ENCODE measurements at places on chromosomes 6 and 20.

- no peak for DNase-seq
These were observed 762.4 kb upstream of the SLC35B3 start for GRCh38 chr6:9197726-9198125.

DNA sequence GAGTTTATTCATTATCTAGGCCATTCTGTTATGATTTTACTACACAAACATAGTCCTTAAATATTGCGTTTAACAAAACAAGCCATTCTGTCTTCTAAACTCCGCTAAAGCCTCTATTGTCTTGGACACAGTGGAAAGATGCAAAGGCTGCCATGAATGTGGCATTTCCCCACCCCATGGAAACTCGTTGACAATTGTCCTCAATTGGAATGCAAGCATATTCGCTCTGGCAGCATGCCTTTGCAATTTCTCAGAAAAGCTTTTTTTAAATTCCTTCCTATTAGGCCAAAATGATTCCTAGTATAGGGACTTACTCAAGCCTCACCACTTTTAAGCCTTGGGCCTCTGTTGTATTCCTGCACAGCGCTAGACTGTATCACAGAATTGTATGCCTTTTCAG, 22.8 kb downstream of the OR2A4 start:
- DNase-seq: no peak

DNA sequence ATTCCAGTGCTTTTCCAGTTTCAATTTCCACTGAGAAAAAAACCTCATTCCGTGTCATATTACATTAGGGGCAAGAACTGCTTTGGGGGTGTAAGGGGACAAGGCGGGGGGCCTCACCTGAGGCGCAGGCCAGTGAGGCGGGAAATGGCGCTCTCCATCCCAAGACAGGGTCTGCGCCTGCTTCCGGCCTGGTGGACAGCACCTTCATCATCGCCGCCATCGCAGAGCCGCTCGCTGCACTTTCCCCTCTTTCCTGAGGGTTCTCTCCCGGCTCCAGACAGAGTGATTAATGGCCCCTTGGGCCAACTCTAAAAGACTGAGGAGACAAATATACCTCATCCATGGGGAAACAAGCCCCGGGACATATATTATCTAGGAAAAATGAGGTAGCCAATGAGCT, 270.0 kb upstream of the SOX4 start:
- no peak for DNase-seq

GRCh38 chr6:9332241-9332780, 897.0 kb upstream of the SLC35B3 start:
- DNase-seq: no peak

GRCh38 chr20:20014659-20015058, 2.5 kb upstream of the NAA20 start:
- DNase-seq: no peak

- no peak for DNase-seq
These were observed 4.2 kb downstream of the MAPRE1 start for GRCh38 chr20:32823737-32824588.

- no peak for DNase-seq
These were observed 10.7 kb downstream of the ENPP5 start for GRCh38 chr6:46160102-46160501.

GRCh38 chr6:129284225-129284624, 401.3 kb downstream of the LAMA2 start:
- DNase-seq: no peak

- DNase-seq: no peak
These were observed 29.9 kb downstream of the JPH2 start for GRCh38 chr20:44157061-44157460.
